ENCODE measurements at places on chromosomes 6 and 20.

- no peak for DNase-seq
Measured at GRCh38 chr20:57310821-57311514, 18.6 kb upstream of the SPO11 start.

DNA sequence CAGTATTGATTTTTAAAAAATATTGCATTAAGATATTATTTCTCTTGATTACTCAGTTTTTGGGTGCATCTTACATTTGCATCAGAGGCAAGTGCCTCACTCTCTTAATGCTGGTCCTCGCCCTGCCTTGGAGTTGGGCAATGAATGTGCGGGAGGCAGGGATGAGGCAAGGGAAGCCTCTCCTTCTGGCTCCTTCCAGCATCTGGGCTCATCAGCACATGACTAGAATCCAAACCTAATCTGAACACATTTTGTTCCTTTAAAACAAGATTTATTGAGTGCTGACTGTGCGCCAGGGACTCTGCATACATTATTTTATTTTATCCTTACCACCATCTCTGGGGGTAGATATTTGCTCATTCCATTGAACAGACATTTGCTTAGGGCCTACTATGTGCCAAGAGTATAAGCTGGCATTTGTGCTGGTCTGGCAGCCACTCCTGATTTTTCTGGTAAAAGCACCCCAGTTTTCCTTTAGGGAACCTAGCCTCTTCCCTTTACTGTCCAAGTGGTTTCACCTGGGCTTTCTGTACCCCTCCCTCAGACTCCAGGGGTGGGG, 71.9 kb upstream of the ZNFX1 start:
- no peak for DNase-seq

DNA sequence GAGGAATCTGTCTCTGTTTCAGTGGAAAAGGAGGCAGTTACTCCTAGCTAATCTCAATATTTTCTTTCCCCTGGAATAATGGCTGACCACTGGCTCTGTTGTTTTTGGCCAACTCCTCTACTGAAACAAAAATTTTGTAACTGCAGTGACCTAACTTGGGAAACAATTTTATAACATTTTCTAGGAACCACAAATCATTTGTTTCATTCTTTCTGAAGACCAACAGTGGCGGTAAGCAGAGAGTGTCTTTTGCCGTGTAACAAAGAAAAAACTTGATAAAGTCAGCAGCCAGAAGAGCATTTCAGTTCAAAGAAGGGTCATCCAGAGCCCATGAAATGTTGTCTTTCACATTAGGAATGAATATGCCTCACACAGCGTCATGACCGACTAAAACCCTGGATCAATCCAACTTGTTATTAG, 11.8 kb upstream of the BFSP1 start:
- no peak for DNase-seq

DNA sequence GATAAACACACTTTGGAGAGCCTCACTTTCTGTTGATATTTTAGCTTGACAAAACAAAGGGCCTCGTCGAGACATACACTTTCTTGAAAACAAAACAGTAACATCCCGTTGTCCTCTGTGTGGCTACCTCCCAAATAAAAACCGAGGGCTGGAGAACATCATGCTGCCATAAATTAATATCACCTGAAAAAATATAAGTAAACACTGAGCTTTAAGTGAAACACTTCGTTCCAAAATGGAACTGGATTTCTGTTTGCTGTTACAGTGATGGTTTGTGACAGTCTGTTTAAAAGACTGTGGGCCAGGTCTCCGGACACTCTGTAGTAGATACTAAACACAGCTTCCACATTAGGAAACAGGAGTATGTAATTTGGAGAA, 187.2 kb downstream of the SMOC2 start:
- DNase-seq, result no peak

- DNase-seq, result no peak
Measured at GRCh38 chr20:12596863-12597262, 411.9 kb upstream of the SPTLC3 start.

DNA sequence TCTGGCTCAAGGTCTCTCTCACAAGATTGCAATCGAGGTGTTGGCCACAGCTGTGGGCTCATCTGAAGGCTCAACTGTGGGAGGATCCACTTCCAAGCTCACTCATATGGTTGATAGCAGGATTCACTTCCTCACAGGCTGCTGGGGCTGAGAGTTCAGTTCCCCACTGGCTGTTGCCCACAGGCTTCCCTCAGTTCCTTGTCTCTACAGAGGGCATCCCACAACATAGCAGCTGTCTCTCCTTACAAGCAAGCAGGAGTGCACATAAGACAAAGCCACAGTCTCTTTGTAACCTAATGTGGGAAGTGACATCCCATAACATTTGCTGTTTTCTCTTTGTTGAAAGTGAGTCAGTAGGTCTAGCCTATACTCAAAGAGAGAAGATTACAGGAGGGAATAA, 14.0 kb downstream of the SPATS1 start:
- no peak for DNase-seq

DNA sequence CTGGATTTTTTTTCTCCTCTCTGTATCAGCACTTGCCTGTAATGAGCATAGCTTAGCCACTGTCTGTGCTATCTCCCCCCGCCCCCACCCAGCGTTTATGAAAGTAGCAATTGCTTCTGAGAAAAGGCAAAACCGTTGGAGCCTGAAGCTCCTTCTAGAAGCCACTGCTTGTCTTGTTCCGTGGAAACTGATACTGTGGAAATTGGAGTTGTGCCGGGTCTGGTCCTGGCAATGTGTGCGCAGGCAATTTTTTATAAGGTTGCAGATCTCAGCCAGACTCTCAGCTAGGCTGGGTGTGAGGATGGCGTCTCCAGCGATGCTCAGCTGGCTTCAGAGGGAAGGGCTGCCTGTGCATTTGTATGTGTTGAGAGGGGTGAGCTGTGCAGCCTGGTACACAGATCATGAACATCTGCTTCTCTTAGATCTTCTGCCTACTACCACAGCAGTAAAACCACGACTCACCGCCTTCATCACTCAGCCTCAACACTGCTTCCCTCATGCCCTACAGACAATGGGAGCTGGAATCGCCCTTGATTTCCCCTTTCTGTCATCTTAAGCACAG, 72.4 kb upstream of the GTSF1L start:
- DNase-seq, result no peak

GRCh38 chr6:6393069-6393529, 72.6 kb upstream of the F13A1 start:
- DNase-seq, result no peak

- DNase-seq, result no peak
Measured at GRCh38 chr6:1043458-1043836, 268.5 kb upstream of the FOXQ1 start.

GRCh38 chr20:57341663-57342062, 9.4 kb upstream of the RAE1 start:
- no peak for DNase-seq

- no peak for DNase-seq
Measured at GRCh38 chr6:126133984-126134383, 147.6 kb downstream of the TRMT11 start.

- DNase-seq, result no peak
Measured at GRCh38 chr6:37936906-37937305, 117.4 kb downstream of the ZFAND3 start.

DNA sequence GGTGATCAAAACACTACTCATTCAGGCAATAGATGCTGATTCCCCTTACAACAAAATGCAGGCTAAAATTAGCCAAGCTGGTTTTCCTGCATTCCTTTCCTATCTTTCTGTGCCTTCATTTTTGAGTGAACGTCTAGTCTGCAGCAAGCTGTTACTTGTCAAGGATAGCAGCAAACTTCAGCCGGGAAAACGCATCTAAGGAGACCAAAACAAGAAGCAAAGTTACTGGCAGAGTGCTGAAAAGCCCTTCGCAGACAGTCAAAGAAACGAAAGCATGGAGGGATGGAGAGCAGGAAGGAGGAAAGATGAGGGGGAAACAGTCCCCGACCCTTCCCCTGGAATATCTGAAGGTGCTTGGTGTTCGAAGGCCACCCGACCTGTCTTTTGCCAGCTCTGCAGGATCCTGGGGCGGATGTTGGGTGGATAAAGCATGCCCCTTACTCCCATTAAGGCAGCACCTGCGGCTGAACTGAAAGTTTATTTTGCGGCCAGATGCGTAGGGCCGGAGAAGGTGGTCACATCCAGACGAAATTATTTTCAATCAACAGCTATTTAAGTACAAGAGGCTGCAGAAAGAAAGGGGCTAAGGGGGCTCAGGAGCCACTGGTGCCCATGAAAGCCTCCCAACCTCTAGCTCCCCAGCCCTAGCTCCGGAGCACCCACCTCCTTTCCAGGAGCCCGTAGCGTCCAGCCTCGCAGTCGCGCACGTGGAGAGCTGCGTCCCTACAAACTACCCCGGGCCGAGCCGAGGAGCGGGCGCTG, 538 bp downstream of the FERMT1 start:
- DNase-seq, result no peak

- DNase-seq, result no peak
Measured at GRCh38 chr20:11569163-11569562, 348.5 kb upstream of the BTBD3 start.

DNA sequence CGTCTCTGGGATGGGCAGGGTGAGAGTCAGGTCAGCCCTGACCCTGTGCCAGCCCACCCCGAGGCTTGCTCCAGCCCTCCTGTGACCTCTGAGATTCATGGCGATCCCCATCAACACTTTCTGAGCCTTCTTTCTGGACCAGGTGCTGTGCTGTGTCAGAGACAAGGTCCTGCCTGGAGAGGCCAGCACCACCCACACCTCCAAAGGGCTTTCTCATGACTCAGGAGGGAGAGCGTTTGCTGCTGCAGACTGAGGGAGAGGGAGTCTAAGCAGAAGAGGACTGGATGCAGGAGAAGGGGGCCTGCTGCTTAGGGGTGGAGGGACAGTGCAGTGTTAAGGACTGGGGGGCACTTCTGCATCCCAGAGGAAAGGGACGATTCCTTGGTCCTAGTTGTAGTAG, 193.5 kb downstream of the LRFN2 start:
- peak; percentile 77 for DNase-seq

DNA sequence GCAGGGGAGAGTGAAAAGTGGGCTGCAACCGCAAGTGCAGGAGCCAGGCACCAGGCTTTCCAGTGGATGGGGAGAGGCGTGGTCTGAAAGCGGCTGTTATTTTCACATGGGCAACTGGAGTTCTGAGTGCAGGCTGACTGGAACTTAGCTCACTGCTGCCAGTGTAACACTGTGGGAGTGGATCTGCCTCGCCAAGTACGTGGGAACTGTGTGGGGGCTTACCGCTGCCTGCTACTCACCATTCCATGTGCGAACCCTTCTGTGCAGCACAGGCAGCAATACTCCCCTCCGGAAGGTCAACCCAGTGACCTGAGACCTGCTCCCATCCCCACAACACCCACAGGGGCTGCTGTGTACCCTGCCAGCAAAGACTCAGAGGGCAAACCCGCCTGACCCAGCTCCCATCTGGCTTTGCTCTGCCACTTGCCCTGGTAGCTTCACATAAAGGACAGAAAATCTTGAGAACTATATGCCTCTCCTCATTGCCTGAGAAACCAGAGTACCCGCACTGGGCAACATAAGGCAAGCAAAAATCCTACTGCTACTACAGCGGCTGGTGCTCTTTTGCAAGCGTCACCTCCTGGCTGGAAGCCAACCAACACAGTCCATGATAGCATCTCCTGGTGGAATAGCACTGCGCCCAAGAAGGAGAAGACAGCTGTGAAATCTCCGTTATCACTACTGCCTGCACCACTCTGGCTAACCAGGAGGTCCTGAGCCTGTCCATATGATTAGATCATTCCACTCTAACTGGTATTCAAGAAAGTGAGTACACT, 54.4 kb upstream of the SIRPG start:
- peak; percentile 94 for DNase-seq

- DNase-seq, result no peak
Measured at GRCh38 chr20:57835588-57836455, 126.0 kb upstream of the PMEPA1 start.

GRCh38 chr20:1807394-1807793, 87.8 kb upstream of the SIRPA start:
- peak; percentile 77 for DNase-seq

DNA sequence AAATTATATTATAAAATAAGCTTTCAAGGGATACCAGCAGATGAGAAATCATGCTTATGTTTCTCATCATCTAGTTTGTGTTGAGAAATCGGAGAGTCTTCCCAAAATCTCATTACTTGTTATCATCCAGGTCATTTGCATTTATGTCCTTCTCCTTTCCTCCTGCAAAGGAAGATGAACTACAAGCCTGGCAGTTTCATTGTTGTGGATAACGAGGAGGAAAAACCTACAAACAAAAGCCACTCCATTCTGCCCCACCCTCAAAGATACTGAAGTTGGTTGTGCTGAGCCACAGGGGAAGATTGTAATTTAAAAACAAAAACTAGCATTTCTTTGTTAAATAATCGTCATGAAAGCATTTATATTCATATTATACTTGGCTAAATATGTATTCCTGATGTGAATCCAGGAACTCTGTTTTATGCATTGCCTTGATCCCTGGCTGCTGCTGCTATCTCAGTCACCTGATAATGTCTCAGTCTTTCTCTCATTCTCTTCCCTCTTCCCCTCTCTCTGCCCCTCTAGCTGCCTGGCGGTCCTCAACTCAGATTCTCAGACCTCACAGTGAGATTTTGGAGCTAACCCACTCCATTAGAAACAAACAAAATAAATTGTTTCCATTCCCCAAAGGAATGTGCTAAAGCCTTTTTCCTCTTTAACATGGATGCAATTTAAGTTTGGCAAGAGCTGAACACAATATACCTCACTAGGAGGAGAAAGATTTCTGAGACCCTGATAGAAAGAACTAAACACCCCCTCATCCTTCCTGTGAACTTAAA, 185.3 kb downstream of the ADAT2 start:
- DNase-seq, result no peak

- no peak for DNase-seq
Measured at GRCh38 chr6:50826803-50827202, 8.1 kb downstream of the TFAP2B start.

DNA sequence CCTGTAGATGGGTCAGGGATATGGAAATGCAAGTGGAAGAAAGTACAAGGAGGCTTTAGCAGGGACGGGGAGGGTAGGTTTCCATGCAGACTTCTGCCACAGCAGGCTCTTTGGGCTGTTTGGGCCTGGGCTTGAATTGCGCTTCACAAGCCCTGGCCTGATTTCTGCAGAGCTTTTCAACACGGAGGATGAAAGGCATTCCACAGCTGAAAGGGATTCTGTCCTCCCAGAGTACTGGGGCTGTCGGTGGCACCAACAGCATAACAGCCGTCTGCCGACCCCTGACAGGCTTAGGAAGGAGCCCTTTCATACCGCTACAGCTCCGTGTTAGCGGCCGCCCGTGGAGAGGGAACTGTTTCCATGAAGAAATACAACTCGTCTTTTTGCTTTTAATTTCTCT, 22.9 kb upstream of the TBC1D7 start:
- no peak for DNase-seq

GRCh38 chr6:22247916-22248482, 48.8 kb downstream of the PRL start:
- no peak for DNase-seq

DNA sequence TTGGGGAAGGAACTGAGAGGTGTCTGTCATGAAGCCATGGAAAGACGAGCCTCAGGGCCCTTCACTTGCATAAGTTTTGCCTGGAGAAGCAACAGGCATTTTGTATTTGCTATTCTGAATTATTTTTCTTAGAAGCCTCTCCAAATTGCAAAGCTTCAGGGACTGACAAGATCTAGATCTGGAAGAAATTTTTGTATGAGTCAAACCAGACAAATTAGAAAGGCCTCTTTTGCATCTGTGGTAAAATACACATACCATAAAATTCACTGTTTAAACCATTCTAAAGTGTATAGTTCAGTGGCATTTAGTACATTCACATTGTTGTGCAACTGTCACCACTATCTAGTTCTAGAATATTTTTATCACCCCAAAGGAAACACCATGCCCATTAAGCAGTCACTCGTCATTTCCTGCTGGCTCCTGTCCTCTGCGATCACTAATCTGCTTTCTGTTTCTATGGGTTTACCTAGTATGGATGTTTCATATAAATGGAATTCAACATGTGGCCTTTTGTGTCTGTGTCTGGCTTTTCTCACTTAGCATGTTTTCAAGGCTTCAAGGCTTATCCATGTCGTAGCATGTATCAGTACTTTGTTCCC, 269.1 kb downstream of the PHF3 start:
- DNase-seq, result no peak

Measured in vagina (tissue), 2 donors.